ENCODE measurements at places on chromosomes 4 and X.

DNA sequence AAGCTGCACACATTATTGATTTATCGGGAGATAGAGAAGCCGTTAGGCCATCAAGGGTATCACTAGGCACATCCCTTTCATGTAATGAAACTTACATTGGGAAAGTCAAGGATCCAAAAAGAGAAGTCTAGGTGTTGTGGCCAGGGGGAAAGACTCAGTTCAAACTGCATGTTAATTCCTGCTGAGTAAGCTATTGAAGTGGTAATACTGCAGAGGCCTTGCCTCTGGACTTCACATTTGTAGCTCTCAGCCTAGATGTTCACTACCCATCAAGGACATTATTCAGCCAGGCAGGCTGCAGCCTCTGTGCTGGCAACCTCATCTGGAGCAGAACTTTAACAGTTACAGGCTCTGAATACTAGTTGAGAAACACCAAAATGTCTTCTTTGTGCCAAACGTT is 2094.5 kb upstream of the AGA start:
- DNase-seq = no peak

GRCh38 chrX:134932528-134933217 is 58.1 kb upstream of the SMIM10 start:
- DNase-seq = peak; percentile 62

GRCh38 chr4:39667706-39668105 is 29.0 kb upstream of the SMIM14 start:
- no peak for DNase-seq

DNA sequence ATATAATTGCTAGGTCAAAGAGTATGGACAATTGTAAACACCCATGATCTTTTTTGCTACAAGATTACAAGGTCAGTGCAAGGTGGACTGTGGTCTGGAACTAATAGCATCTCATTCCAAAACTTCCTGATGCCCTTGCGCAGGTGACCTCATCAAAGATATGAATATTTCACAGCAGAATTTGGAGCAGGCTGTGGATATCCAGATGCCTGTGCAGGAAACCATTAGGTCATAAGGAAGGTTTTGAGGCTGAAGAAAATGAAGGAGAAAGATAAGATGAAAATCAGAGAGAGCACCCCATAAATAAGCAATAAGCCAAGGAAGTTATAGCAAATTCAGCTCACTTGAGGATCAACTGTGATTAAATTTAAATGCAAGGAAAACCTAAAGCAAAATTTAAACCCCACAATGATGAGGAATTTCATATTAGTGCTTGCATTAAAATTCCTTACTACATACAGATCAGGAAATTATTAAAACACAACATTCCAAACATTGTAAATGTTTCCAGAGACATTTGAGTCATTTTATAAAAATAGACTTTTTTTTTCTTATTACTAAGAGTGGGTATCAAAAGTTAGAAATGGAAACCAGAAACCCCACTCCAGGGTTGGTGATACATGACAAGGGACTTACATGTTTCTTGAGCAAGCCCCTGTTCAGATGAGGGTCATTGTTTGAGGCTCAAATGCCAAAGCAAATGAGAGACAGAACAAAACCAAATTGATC is 100.7 kb upstream of the FAM9C start:
- DNase-seq = peak; percentile 9

DNA sequence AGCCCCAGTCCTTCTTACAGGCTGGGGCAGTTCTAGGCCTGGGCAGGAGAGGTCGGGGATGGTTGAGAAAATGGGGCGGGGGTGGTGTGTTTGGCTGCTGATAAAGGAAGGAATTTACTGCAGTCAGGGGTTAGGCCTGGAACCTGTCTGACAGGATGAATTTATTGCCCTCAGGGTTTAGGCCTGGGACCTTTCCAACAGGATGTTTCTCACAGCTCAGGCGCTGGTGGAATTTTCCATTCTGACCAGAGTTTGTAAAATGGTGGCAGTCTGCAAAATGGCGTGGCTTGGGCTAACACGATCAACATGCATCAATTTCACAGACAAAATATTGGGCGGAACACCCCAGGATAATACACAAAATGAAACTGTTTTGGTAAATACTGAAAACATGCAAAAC is 83.5 kb upstream of the SPIN4 start:
- DNase-seq = no peak

DNA sequence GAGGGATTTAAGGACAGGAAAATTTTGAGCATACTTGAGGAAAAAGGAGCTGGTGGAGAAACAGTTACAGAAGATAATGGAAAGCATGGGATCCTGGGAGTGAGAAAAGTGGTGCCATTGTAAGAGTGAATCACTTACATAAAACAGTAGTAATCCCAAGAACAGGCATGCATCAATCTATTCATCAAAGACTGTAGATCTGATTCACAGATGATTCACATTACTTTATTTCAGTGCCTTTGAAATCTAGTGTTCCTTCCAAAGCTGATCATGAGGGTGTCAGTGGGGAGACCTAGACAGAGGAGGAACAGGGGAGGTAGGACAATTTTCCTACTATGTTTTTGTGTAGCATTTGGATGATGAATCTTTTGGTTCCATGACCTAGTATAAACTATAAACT is 102.7 kb downstream of the TAB3 start:
- no peak for DNase-seq

GRCh38 chr4:105453550-105454205 is 20.2 kb downstream of the PPA2 start:
- DNase-seq = no peak

DNA sequence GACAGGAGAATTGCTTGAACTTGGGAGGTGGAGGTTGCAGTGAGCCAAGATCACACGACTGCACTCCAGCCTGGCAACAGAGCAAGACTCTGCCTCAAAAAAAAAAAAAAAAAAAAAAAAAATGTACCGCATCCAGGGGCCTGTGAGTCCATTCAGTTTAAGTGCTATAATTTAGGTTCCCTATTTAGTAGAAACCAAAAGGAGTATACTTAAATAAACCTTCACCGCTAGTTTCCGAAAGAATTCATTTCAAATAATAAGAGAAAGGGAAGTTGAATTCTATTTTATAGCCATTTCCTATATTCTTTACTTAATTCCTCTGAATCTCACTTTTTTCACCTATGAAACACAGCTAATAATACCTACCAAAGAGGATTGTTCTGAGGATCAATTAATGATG is 20.8 kb upstream of the LRBA start:
- DNase-seq = no peak

- no peak for DNase-seq
These were observed 430.5 kb upstream of the TRAM1L1 start for GRCh38 chr4:117515921-117516320.

- peak; percentile 36 for DNase-seq
These were observed 16.6 kb downstream of the TRIML2 start for GRCh38 chr4:188092824-188093223.

DNA sequence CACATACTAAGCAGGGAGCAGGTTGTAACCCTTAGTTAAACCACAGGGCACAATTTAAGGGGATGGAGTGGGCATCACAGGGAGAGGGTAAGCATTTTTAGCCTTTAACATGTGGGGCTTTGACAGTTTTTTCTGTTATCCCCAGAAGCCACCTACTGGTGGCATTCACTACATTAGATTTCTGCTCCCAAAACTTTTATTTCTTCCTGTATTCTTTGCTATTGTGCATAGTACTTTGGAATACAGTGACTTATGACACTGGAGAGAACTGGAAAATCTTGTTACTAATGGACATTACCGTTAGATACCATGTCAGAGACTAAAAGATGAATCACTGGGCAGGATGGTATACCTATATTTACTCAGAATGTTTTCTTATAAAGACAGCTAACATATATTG is 7.3 kb downstream of the TRIM75 start:
- no peak for DNase-seq

GRCh38 chrX:7086384-7086783 is 61.1 kb upstream of the STS start:
- no peak for DNase-seq

DNA sequence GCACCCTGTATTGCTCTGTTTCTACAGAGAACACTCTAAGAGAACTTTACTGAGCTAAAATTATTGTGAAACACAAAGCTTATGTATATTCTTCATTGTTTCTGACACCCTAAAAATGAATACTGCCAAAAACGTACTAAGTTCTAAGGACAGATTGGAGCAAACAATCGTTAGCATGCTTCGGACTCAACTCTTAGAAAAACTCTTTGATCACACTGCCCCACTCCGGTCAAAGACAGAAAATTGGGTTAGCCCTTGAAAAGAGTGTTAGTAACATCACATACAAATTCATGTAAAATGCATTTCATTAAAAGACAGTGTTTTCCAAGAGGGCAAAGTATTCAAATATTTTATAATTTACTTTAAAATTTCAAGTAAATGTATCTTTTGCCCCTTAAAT is 177.4 kb downstream of the DCHS2 start:
- peak; percentile 64 for DNase-seq

DNA sequence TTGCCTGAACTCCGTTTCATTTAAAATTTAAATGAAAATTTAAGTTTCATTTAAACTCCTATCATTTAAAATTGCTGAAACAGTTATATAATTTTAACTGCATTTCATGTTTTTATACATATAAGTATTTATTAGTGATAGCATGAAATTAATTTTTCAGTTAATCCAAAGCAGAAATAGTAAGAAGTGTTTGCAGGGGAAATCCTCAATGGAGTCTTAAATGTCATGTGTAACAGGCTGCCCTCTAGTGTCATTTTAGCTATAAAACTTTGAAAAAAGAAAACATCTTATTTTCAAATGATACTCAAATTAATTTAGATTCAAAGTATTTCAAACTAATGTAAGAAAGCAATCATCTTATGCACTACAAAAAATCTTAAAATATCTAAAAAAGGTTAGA is 27.2 kb downstream of the TAPT1 start:
- peak; percentile 20 for DNase-seq

- peak; percentile 46 for DNase-seq
These were observed 602.8 kb upstream of the DIPK2B start for GRCh38 chrX:45803383-45803921.

- peak; percentile 64 for DNase-seq
These were observed 2.1 kb downstream of the ELOVL6 start for GRCh38 chr4:110196206-110196870.

DNA sequence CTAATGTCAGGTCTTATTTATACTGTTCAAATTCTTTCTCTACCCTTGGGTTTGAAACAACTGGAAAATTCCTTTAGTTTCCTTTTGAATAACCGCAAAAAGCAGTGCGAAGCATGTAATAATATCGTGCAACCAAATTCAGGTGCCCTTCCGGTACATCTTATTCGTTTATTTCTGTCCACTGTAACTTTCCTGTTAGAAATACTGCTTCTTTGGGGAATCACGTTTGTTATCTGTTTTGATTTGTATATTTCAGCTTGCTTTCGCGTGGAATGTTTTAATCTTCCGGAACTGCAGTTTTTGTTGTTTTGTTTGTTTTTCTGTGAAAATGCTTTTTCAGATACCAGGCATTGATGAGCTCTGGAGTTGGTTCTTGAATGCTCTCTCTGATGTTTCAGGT is 85.7 kb upstream of the HPRT1 start:
- DNase-seq = no peak

- no peak for DNase-seq
These were observed 113.5 kb upstream of the TTC29 start for GRCh38 chr4:147059064-147059731.
